ENCODE measurements at places on chromosomes 12 and 14.

DNA sequence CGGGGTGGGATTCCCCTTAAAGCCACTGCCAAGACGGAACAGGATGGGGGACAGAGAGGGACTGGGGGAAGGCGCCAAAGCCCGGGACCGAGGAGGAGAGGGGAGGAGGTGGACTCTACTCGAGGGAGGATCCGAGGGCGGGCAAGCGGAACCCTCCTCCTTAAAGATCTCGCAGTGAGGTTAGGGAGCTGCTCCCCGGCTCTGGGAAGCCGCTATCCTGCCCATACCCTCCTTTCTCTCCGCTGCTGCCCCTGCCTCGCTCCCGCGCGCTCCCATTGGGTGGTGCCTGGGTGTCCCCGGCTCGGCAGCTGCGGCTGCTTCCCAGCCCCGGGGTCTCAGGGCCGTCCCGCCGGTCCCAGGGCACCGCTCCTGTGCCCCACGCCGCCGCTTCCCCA is 16.4 kb downstream of the KRT18 start:
- no peak for DNase-seq

DNA sequence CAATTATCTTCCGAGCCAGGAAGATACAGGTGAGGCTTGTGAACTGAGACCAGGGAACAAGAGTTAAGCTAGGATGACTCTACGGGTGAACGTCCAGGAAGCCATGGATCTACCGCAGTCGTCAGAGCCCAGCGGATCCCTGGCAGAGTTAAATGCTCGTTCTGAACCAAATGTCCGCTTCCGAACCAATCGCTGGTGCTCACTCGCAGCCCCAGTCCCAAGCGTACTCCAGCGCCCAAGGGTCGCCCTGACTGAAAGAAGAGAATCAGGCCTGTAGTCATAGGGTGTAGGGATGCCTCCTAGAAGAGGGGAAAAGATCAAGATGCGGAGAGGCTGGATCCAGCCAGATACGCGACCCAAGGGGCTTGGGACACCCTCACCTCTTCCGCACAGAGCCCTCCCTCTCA is 283 bp downstream of the VIPAS39 start:
- DNase-seq = no peak

- no peak for DNase-seq
Measured at GRCh38 chr12:120658286-120659150, 18.1 kb downstream of the CABP1 start.

GRCh38 chr14:49581209-49582112 is 4.7 kb downstream of the RPS29 start:
- no peak for DNase-seq

DNA sequence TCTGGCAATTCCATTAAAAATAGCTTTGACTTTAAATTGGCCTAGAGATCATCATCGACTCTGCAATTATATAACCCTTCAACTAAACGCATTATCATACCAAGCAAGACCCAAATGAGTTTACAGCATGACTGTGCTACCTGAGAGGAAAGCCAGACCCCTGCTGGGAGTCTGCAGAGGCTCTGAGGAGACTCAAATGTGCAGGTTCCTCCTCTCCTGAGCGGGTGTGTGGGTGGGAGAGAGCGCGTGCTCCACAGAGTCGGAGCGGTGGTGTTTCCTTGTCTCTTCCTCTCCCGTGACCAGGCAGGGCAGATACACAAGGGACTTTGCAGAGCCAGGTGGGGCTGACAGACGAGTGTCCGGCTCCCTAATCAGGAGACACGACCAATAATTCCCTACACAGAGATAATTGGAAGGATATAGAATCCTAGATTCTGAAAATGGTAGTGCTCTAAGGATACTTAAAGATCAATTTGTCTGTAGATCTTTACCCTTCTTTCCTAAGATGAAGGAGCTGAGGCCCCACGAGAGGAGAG is 74.1 kb downstream of the SLC8A3 start:
- no peak for DNase-seq

GRCh38 chr14:49550286-49551184 is 35.6 kb downstream of the RPS29 start:
- DNase-seq = no peak

GRCh38 chr12:112901271-112901670 is 5.5 kb upstream of the OAS1 start:
- DNase-seq = no peak

- no peak for DNase-seq
Measured at GRCh38 chr14:87873741-87874140, 119.2 kb downstream of the GALC start.

- DNase-seq = no peak
Measured at GRCh38 chr12:27906658-27907473, 65.7 kb downstream of the PTHLH start.

DNA sequence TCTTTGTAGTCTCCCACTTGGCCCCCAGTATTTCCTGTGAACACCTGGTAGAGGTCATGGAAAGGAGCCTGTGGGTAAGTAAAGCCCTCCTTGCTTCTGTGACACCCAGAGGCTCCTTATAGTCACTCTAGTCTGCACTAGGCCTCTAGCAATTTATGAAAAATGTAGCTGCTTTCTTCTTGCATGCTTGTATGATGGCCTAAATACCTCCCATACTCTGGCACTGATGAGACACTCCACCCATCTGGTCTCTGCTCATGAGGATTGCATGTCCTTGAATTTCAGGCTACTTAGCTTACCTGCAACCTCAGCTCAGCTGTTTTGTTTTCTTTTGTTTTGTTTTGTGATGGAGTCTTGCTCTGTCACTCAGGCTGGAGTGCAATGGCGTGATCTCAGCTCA is 4.6 kb upstream of the A2ML1 start:
- no peak for DNase-seq

DNA sequence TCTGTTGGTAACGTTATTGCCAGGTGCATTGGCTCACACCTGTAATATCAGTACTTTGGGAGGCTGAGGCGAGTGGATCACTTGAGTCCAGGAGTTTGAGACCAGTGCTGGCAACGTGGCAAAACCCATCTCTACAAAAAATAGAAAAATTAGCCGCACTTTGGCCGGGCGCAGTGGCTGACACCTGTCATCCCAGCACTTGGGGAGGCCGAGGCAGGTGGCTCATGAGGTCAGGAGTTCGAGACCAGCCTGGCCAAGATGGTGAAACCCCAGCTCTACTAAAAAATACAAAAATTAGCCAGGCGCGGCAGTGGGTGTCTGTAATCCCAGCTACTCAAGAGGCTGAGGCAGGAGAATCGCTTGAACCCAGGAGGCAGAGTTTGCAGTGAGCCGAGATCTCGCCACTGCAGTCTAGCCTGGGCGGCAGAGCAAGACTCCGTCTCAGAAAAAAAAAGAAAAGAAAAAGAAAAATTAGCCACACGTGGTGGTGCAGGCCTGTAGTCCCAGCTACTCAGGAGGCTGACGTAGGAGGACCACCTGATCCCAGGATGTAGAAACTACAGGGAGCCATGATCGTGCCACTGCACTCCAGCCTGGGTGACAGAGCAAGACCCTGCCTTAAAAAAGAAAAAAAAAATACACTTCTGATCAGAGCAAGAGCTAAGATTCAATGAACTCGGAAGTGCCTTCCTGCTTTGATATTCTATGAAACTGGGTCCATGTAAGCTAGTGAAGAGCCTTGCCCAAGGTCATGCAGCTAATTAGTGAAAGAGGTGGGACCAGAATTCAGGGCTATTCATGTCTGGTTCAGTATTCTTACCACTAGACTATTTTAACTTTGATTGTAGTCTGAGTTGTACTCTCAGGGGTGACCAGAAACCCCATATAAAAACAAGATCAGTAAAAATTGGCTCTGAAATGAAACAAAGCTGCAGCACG is 4.2 kb upstream of the RNASE8 start:
- no peak for DNase-seq

DNA sequence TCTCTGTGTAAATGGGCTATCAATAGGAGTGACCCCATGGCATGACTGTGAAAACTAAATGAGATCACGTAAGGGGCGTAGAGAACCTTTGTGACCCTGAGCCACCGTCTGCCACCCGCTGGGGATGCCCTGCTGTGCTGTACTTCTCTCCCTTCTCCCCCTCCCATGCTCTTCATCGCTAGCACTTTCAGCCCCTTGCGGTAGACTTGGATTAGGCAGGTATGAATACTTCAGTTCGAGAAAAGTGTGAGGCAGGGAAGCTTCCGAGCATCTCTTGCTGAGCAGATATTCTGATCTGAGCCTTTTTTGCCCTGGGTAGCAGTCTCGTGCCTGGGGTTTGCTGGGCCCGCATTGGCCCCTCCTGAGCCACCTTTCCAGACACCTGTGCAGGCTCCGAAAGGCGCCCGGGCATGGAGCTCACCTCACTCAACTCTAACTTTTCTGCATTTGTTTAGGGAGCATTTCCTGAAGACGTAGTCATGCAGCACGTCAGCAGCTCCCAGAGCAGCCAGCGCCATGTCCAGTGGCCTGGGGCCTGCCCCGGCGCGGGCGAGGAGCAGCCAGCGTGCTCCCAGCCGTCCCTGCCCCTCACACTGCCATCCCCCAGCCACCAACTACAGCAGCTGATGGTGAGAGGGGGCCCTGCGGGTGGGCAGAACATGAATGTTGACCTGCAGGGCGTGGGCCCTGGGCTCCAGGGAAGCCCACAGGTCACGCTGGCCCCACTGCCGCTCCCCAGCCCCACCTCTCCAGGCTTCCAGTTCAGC is 40.4 kb downstream of the DDX51 start:
- DNase-seq = no peak

DNA sequence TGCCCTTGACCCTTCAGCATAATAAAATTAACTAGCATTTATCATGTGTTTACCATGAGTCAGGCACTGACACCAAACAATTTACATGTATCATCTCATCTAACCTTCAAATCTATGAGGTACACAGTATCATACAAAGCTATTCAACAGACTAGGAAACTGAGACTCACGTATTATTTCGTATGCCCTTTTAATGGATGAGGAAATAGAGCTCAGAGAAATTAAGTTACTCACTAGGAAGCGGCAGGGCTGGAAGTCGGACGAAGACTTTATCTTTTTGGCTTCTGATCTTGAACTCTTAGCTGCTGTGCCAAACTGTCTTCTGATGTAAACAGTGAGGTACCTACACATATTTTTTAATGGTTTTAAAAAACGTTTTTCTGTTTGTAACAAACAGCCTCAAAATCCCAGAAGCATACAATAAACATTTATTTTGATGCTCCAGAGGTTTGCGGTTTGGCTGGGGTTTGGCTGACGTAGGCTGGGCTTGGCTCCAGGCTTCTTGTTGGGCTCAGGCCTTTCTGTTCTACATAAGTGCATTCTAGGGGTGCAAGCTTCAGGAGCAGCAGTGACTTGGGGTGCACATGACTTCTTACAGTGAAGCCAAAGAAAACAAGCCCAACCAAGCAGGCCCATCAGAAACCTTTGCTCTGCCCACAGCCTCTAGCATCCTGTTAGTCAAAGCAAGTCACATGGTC is 184.7 kb downstream of the TBX5 start:
- DNase-seq = no peak

DNA sequence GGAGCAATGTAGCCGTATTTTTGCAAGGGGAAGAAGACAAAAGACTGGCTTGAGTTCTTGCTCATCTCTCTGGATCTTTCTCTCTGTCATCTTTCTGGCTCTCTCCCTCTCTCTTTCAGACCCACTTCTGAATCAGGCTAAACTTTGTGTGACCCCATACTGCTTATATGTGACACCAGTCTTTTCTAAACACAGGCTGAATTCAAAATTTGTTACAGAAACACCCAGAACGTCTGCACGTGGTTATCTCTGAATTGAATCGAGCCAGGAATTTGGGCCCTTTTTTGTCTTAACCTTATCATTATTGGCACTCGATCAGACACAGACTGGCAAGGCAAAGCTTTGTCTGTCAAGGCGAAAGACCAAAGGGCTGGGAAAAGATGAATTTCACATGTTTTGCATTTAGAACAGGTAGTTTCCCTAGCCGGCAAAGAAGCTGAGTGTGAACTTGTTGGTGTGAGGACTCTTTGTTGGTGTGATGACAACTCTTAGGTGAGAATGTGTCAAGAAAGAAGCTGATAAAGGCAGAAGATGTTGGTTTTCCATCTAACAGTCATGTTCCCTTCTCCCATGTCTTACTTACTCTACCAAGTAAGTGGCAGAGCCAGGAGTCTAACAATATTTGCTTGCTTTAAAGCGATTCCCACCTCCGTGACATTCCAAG is 150.2 kb upstream of the RFLNA start:
- DNase-seq = no peak

DNA sequence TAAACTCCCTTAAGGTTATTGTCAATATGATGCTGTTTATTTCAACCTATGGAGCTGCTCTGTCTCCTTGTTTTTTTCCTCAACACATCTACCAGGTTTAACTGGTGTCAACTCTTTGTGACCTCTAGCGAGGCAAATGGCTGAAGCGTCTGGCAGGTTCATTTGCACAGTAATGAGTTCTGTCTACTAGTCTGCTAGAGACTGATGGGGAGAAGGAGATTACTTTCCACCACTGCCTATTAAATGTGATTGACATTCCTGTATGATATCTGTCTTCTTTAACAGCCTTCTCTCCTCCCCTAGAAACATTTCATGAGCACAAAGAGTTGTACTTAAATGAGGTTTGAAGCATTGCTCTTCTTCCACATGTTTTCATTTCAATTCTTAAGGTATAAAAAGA is 253.7 kb downstream of the SLC6A15 start:
- no peak for DNase-seq

DNA sequence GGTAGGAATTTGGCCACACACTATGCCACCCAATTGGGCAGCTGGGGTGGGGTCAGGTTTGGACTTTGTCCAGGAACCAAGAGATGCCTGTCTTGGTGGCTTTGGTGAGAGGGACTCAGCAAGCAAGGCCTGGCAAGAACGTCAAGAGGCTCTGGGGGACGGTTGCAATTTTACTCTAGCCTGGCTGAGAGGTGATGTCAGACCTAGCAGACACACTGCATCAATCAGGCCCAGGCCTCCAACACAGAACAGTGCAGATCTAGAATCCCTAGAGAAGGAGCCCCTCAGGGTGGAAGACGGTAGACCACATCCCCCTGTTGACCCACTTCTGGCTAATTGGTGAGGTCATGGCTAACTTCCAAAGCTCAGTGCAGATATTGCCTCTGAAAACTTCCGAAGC is 1.6 kb upstream of the UNC119B start:
- DNase-seq = no peak

DNA sequence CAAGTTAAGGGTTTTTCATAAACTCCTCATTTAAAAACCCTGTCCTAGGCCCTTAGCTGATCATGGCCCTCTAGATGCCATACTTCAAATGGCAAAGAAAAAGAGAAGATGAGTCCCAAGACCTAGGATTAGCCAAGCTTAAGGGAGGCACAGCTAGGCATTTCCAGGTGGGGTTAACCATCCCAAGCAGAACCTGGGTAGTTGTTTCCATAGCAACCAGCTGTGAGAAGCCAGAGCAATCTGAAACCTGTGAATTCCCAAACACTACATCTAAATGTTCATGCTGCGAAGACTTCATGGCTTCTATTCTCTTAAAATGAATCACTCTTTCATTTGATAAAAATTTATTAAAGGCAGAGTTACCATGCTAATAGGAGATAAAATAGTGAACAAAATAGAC is 372.9 kb downstream of the C12orf50 start:
- no peak for DNase-seq

GRCh38 chr12:132542661-132543060 is 52.7 kb downstream of the FBRSL1 start:
- no peak for DNase-seq

All from GM19239 (cell line).